Lung (tissue), 17 donors: ENCODE measurements at places on chromosomes 2 and 18. TPM values are rescaled to one million over a fixed set of nuclear protein-coding genes. Genes with fewer than 3 reads are reported as not detected.

BOLL gene
- not detected for total RNA-seq

COMMD1 gene
- total RNA-seq = 32.3 TPM

GRCh38 chr2:26461601-26462023, 16.3 kb downstream of the OTOF start:
- H3K4me1 ChIP-seq = no peaks in the 10 kb centered on the region
- H3K27me3 ChIP-seq = no peaks in the 10 kb centered on the region
- no peak overlapping the region for H3K27ac ChIP-seq

- H3K4me1 ChIP-seq = no peaks in the 10 kb centered on the region
- no peak overlapping the region for H3K27ac ChIP-seq
- DNase-seq = peak; percentile 16
- H3K36me3 ChIP-seq = no peaks in the 10 kb centered on the region
Observed at GRCh38 chr18:43876286-43876685, 599.0 kb upstream of the SYT4 start.

DNA sequence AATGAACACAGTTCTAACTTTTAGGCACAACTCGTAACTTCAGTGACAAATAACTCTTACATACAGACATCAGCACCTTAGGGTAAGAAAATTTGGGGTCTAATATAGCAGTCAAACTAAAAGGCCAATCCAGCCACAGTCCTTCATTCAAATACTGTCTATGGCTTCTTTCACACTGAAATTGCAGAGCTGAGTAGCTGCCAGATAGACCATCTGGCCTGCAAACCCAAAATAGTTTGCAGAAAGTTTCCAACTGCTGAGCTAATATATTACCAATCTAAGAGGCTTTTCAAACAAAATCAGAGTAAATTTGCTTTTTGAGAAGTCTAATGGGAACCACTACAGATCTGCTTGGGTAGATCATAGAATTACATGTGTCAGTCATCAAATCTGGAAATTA, 183.4 kb downstream of the GALR1 start:
- no peaks in the 10 kb centered on the region for H3K27me3 ChIP-seq
- no peak overlapping the region for H3K4me3 ChIP-seq
- H3K4me1 ChIP-seq = no peaks in the 10 kb centered on the region
- no peaks in the 10 kb centered on the region for H3K36me3 ChIP-seq
- DNase-seq = peak; percentile 18

DNA sequence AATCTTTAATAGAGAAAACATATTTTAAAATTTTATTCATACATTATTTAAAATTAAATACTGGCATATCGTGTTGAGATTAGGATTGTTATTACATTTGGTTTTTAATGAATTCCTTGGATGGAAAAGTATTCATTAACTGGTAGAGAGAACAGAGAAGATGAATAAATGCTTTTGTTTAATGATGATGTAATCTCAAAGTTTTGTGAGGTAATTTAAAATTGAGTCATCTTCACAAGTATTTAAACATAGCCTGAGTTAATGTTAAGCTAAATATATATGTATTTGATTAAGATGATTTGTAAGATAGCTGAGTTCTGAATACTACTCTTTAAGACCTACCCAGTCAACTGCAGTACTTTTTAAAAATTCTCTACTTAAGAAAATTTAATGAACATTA, 713.4 kb upstream of the VRK2 start:
- H3K4me3 ChIP-seq = no peak overlapping the region
- no peak overlapping the region for H3K27ac ChIP-seq
- DNase-seq = no peak
- H3K4me1 ChIP-seq = no peaks in the 10 kb centered on the region
- H3K36me3 ChIP-seq = no peaks in the 10 kb centered on the region
- H3K27me3 ChIP-seq = no peaks in the 10 kb centered on the region

DNA sequence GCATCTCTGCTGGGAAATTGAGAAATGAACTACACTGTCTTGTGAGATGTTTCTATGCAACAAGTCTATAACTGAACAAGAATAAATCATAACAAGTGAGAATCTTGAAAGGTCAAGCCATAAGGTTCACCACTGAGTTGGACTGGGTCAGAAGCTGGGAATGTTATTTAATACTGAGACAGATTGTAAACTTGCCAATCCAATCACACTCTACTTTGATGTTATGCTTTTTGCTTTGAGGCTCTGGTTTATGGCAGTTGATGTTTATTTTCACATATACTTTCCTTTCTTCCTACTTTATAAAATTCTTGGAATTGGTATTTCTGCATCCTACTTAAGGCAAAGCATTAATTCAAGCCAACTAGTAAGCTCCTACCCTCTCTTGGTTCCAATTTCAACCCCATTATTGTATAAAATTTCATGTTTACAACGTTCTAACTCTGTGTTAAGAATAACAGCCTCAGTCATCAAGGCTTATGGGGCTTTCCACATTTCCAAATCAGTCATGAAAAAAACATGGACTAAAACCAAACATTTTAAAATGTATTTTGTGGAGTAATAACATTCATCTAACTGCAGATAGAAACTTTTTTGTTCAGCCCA, 533.4 kb downstream of the NYAP2 start:
- no peaks in the 10 kb centered on the region for H3K27me3 ChIP-seq
- H3K4me1 ChIP-seq = no peaks in the 10 kb centered on the region
- DNase-seq = peak; percentile 49
- no peak overlapping the region for H3K4me3 ChIP-seq
- H3K36me3 ChIP-seq = no peaks in the 10 kb centered on the region
- no peak overlapping the region for H3K27ac ChIP-seq
